ENCODE measurements at places on chromosomes 1 and 21.

- no peak for DNase-seq
Observed at GRCh38 chr1:210792250-210793102, 341.5 kb downstream of the KCNH1 start.

GRCh38 chr21:32861866-32862265, 90.3 kb upstream of the PAXBP1 start:
- DNase-seq: no peak

DNA sequence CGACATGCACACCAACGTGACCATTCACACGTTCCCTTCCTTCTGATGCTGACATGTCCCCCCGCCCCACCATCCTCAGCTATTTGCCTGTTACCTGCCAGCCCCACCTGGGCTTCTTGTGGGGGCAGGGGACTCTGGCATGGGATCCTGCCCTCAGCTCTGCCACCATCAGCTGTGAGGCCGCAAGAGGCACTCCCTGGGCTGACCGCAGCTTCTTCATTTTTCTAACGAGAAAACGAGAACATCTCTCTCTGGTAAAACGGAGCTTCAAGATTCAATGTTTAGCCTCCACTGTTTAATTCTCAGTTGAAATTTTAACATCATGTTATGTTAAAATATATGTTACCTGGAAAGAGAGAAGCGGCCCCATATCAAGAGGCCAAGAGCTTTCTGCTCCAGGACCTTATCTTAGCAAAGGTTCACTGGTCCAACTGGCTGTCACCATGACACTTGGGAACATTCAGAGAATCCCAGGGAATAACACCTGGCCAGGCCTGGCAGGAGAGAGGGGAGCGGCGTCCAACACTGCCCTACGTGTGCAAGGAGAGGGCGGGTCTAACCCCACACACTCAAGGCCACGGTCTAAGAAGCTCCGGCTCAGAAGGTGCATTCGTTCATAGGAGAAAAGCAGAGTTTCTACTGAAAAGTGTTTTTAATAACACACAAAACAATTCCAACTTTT, 51.3 kb downstream of the HLCS start:
- no peak for DNase-seq

GRCh38 chr1:59415881-59416280, 119.0 kb downstream of the FGGY start:
- no peak for DNase-seq

- no peak for DNase-seq
Observed at GRCh38 chr1:51666478-51666877, 49.6 kb downstream of the OSBPL9 start.

- DNase-seq: no peak
Observed at GRCh38 chr1:208009706-208010444, 99.0 kb upstream of the CD34 start.

- DNase-seq: no peak
Observed at GRCh38 chr1:6513320-6513801, 21.9 kb upstream of the PLEKHG5 start.

DNA sequence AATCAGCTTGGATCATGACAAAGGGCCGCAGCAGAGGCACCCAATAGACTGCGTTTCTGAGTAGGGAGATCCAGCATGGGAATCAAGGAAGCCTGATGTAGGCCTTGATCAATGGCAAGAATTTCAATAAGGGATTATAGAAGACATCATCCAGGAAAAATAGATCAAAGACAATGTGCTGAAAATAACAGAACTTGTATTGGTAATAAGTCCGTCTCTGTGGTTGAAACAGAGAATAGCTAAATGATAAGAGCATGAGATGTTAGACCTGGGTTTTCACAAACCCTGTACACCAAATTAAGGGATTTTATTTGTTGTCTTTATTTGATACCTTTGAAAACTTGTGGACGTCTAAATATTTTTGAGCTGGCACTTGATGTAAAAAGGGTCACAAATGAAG, 228.0 kb upstream of the SGIP1 start:
- no peak for DNase-seq

GRCh38 chr1:25711555-25712298, 88.3 kb upstream of the SELENON start:
- no peak for DNase-seq

- no peak for DNase-seq
Observed at GRCh38 chr1:39061951-39062350, 35.8 kb downstream of the NDUFS5 start.

GRCh38 chr1:8217011-8217711, 100.8 kb upstream of the SLC45A1 start:
- DNase-seq: no peak

DNA sequence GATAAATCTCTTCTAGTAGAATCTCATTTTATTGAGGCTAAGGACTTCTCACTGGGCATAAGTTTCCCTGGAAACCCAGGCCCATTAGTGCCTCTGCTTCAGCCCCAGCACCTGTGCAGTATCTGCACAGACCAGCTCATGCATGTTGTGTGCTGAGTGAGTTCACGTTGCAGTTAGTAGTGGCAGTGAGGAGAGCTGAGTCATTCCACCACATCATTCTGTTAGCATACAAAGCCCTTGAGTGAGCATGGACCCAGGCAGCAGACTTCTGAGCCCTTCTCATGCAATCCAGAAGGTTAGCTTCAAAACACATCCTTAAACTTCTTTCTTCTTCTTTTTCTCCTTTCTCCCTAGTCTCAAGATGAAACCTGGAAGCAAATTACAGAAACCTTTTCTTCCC, 45.8 kb upstream of the NTPCR start:
- DNase-seq: no peak

GRCh38 chr1:8214501-8215173, 103.3 kb upstream of the SLC45A1 start:
- no peak for DNase-seq

DNA sequence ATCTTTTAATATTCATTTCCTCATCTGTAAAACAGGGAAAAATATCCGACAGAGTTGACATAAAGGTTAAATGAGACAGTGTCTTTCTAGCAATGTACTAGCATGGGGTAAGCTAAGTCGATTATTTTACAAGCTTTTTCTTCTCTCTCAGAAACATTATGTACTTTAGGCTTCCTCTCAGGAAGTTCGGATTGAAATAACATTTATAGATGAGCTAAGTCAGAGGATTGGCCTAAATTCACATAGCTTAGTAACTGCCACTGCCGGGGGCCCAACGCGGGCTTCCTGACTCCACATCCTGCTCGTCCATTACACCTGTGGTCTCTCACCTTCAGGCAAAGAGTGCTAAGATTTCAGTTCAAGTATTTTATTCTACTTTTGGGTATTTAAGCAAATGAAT, 462.3 kb upstream of the NFIA start:
- no peak for DNase-seq

DNA sequence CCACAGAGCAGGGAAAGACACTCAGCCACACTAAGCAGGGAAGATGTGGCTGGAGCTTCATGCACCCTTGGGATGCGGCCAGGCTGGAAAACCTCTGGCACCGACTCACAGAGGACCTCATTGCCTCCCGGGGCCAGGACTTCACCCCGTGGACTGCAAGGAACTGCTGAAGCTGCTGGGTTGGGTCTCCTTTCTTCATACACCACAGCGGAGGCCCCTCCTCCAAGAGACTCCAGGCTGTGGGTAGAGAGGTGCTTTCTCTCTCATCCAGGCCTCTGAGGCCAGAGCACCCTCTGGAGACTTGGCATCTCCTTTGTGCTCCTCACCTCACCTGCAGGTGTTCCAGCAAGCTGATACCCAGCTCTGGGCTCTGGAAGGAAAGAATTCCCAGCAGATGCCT, 76.0 kb upstream of the EDN2 start:
- no peak for DNase-seq

DNA sequence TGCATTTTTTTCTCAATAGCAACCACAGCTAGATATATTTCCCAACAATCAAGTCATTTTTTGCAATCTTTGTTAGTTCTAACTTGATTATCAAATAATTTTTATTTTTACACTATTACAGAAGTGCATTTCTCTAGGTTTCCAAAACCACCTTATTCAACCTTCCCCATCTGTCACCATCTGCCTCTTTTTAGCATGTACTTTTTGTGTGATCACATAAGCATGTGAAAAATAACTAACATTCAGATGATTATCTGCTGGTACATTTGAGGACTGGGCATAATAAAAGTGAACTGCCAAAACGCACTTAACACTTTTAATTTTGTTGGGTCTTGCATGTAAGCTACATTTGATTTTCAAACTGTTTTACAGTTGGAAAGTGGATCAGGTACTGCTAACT, 291.5 kb downstream of the AKT3 start:
- no peak for DNase-seq

DNA sequence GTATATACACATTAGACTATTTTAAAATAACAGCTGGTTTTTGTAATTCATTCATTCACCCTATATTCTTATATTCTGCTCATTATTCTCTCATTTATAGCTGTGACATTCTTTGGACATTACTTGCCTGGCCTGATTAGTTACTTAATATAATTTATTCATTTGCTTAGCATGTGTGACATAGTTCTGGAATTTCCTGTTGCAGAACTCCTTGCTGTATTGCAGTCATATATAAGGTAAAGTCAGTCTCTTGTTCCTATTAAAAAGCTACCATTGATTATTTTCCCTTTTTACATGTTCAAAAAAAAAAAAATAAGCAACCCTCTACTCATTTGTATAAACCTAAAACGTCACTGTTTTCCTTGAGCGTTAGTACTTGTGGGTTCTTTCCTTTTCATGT, 23.9 kb downstream of the GNAT2 start:
- no peak for DNase-seq

DNA sequence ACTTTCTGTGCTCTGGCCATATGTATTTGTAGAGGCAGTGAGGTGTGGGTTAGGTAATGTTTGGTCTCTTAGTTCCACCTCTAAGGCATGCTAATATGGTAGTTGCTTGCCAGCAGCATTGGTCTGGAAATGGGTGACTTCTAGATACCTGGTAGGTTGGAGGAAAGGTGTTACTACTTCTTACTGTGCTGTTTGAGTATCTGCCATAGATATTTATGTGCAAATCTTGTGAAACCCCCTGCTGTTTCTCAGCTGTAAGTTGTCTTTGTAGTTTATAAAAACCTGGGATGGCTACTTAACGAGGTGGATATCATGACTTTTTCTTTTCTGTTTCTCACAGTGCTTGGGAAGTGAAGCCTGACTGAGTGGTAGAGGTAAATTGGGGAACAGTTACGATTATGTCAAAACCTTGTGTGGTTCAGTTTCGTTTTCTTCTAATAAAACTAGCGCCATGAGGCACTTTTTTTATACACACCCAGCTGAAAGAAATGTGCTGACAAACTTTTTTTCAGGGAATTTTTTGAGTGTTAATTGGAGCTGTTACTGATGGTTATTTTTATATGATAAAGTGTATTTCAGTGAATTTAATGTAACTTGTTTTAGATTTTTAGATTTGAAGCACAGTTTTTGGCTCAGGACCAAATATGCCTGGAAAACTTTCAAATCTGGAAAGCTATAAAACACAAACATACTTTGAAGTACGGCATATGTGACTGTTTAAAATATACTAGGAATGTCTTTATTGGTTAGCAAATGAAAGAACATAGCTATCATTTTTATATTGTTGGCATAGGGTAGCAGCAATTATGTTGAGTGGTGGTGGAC, 42.1 kb downstream of the CAMSAP2 start:
- DNase-seq: no peak

DNA sequence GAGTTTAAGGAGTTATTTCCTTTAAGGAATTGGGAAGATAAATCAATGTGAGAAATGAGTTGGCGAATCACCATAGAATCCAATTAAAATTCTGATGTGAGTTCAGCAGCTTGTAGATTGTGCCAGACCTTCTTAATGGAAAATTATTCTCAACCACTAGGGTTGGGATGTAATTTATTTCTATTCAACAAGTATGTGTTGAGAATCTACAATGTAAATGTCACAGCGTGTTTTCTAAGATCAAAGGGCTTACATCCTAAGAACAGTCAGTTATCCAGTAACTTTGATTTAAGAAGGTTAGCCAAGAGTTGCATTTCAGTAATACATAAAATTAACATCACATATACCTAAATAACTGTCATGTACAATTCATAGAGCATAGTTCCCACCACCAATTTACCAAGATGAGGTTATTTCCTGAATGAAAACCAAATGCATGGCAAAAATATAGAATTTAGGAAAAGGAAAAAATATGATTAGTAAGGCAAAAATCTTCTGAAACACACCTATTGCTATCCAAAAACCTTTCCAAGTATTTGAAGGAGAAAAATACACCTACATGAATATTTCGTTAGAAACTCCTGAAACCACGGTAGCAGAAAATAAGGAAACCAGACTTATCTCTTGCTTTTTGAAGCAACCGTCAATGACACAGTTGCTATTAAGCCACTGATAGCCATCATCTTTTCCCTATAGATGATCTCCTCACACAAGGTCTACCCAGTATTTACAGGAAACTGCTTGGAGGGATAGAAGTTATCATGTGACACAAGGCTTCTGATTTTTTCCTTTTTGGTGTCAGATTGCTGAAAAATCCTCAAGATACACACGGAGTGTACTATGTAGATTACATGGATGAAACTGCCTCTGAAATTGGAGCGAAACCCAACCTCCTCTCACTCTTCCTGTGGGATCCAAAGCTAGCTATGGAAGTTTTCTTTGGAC, 259.4 kb upstream of the POGK start:
- DNase-seq: no peak

DNA sequence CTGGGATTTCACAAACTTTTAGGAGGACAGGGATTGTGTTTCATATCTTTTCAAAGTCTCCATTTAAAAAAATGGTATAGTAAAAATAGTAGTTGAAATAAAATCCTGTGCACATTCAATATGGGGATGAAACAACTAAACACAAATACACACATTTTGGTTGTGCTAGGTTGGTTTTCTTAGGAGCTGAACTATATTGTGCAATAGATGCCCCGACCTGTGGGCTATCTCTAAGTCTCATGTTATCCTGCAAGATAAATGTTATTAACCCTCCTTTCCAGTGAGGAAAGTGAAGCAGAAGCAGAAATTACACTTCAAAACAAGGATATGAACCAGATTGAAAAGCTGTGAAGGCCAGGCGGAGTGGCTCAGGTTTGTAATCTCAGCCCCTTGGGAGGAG, 1.3 kb upstream of the PLD5 start:
- DNase-seq: no peak

DNA sequence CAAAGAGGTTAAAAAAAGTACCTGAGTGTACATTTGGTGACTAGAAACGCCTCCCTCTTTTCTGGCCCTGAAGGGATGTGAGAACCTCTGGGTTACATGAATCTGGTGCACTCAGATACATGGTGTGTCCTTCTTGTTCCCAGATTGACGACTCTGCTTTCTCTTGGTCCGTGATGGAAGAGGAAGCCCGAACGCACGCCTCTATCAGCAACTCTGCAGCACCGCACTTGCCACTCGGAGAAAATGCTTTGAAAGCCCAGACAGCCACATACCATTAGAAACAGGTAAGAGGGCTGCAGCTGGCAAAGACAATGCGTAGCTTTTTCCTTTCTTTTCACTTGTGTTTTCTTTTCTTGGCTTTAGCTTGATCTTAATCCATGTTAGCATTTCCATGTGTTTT, 21.1 kb upstream of the ZBTB21 start:
- no peak for DNase-seq

- DNase-seq: no peak
Observed at GRCh38 chr1:240998441-240999015, 358.5 kb downstream of the RGS7 start.

GRCh38 chr1:40976952-40977690, 2.4 kb upstream of the CTPS1 start:
- no peak for DNase-seq

GRCh38 chr21:36630485-36631206, 68.3 kb upstream of the SIM2 start:
- DNase-seq: peak; percentile 11

- no peak for DNase-seq
Observed at GRCh38 chr1:206708058-206708457, 23.4 kb downstream of the MAPKAPK2 start.

- no peak for DNase-seq
Observed at GRCh38 chr1:179583771-179584320, 7.8 kb upstream of the TDRD5 start.

- DNase-seq: no peak
Observed at GRCh38 chr1:110218739-110219138, 8.6 kb downstream of the KCNC4 start.

GRCh38 chr21:38898422-38899096, 92.8 kb downstream of the ETS2 start:
- DNase-seq: no peak

Data from NCI-H526 treated with DMSO at 0.1 percent for 48 hours (cell line).